GM04503 (cell line): ENCODE measurements at places on chromosomes 6 and 20.
A peak's percentile ranks its signal among the peaks of the same experiment; 100 is the strongest.

DNA sequence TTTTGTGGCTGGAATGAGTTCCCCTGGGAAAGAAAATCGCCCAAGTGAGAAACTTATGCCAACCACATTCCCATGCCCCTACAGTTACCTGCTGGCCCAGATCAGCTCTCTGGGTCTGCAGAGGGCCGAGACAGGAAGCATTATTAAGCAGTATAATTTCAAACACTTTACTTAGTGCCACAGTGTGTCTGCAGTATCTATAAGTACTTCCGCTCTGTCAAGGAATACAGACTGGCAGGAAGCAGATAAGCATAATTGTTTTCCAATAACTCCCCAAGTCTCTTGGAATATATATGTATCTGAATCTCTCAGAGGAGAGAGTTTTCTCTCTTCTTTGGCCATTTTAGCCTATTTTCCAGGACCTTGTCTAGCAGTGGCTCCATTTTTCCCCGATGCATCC lies 24.9 kb downstream of the SAYSD1 start:
- DNase-seq = no peak

DNA sequence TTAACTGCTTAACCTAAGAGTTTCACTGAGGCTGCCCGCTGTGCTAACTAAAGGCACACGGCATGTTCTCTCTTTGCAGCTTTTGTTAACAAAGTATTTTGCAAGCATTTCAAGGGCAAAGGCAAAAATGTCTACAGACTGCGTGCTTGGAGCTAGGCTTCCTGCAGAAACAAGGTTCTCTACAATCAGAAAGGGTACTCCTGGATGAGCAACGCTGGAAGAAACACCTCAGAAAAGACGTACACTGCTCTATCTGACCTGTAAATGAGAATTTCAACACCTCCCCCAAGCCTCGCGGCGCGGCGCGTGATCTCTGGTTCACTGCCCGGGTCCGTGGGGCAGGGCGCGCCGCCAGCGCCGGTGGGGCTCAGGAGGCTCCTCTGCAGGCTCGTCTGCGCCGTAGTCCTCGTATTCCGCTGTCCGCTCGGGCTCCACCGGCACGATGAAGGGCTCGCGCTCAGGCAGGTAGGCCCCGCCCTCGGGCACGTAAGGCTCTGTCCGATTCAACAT lies 120.9 kb downstream of the COL12A1 start:
- no peak for DNase-seq

DNA sequence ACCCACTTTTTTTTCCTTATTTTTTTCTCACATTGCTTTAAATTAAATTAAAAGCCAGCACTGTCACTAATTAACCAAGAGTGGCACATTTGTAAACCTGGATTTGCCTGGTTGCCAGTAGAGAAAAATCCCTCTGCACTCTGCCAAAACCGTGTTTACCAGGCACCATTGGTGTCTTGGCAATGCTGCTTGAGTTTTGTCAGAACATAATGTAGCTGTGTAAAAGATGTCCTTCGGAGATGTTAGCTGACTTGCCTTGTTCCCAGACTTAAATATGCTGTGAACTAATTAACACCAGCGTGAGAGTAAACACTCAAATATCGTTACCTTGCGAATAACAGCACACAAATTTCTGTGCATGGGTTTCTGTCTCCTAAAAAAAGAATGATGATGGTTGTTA lies 694.9 kb upstream of the ID4 start:
- no peak for DNase-seq

DNA sequence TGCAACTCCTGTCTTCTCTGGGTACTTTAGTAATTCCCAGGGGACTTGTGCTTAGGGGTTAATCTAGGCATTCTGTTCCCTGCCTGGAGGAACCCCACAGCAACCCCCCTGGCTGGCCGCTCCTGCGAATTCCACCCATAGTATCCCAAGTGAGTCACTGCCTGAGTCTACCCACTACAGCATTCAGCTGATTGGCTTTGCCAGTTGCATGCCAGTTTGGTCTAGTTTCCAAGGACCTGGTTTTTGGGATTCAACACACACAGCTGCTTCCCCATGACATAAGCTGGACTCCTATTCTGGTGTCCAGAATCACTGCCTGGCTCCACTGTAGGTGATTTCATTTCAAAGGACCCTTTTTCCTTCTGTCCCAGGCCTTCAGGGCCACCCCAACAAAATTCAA lies 40.3 kb downstream of the PLCG1 start:
- peak; percentile 95 for DNase-seq

GRCh38 chr6:16319813-16320532 lies 81.6 kb downstream of the GMPR start:
- peak; percentile 90 for DNase-seq

- no peak for DNase-seq
Observed at GRCh38 chr6:165637586-165637985, 25.5 kb downstream of the PDE10A start.

DNA sequence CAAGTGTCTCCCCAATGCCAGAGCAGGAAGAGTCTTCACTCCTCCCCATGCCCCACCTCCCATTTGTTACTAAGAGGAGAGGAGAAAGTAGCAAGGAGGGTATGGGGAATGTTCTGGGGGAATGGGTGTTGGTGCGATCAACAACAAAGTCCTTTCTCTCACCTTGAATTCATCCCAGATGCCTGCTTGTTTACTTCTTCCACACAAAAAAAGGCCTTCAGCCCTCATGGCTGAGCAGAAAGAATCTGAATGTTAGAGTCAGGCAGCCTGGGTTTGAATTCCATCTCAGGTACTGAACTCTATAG lies 9.9 kb downstream of the MOG start:
- no peak for DNase-seq

DNA sequence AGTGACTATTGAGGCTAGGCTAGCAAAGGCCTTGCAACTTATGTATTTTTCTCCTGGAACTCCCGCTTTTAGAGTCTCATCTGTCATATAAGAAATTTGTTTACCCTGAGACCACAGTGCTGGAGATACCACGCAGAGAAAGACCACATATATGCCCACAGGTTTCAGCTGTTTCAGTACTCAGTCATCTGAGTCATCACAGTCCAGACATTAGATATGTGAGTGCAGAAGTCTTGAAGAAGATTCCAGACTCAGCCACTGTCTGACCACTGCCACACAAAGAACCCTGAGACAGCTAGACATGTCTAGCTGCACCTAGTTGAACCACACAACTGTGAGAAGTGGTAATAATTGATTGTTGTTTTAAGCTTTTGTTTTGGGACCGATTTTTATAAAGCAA lies 648.3 kb downstream of the EPM2A start:
- DNase-seq = no peak

DNA sequence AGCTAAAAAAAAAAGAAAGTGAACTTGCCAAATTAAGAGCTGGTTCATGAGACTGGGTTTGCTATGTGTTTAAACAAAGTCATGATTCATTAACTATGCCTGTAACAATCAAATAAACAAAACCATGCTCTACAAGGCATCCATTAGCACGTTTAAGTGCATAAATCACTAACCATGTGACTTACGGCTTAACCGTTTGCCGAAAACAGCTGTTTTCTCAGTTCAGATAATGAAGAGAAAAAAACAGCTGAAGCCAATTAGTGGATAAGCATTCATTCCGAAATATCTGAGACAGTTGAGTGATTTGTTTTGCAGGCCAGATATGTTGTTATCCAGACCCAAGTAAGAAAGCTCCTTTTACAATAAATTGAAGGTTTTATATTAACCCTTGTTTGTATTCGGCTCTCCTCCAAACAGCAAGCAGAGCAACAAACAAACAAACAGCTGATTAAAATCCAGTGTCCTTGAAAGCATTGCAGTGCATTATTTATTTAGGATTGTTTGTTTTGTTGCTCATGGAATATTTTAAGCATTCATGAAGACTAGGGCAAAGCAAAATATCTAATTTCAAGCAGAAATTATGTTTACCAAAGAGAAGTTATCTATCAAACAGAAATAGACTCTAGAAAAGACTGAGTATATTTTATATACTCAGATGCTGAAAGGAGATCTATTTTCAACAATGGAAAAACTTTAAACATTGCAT lies 343.5 kb downstream of the RFPL4B start:
- DNase-seq = peak; percentile 57

DNA sequence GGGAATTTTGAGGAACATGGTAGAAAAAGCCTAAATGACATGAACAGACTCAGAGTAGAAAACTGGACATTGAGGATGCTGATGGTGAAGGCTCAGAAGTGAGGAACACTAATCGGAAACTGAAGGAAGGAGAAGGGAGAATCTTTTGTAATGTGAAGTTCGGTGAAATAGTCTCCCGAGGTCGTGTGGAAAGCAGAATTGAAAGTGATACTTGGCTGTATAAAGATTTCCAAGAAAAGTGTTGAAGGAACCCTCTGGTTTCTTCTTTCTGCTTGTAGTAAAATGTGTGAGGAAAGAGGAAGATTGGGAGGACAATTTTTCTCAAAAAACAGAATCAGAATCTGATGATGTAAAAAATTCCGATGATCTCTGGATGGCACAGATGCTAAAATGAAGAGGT lies 115.4 kb downstream of the LAMP5 start:
- no peak for DNase-seq

DNA sequence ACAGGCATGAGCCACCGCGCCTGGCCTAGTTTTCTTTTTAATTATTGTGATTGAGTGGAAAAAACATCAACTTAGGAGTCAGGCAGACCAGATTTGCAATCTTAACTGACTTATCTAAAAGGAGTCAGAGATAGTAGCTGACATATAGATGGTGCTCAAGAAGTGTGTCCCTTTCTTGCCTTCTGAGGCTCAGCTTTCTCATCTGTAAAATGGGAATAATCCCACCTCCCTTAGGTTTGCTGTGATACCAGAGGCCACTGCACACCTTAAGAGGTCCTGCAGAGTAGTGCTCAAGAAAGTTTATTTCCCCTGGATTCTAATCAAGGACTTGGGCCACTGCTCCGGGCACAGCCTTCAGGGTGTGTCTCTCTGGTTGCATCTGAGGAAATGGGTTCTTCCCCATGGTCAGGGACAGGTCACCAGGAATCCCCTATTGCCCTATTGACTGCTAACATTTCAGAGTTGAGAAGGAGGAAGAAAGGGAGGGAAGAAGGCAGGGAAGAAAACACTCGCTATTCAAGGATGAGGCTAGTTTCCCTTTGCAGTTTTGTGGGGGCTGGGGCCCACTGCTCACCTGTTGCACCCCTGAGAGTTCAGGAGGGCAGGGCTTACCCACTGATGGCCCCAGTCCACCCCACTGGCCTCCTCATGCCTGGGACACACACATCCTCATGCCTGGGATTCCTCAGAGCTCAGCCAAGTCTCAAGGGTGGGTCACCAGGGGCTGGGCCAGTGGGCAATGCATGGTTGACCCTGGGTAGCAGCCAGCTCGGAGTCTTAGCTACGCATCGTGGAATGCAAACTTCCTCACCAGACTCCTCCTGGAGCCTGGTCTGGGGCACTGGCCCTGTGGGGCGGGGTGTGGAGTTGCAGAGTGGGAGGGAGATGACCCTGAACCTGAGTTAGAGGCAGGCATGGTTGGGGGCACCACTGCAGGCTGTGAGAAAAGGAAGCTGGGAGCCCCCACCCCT lies 21.2 kb downstream of the C6orf132 start:
- peak; percentile 38 for DNase-seq

DNA sequence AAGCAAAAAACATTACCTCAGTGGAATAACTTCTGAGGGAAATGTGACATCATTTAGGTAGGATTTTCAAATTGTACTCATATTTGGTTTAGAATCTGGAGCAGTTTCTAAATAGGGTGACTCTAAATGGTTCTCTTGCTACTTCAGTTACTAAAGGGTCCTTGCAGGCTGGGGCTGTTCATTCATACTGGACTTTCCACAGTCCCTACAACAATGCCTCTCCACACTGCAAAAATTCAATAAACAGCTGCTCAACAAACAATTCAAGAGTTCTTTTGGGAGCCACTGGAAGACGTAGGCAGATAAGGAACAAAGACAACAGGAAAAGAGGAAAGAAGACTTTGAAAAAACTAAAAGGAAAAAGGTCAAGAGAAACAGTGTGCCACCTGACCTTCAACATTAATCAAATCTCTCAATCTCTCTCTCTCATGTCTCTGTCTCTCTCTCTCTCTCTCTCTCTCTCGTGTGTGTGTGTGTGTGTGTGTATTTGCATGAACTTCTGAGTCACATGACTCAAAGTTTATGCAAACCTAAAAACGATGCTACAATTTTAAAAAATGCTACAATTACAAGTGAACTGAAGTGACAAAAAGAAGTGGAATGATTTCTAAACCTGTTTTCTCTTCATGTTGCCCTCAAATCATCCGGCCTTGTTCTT lies 14.5 kb downstream of the NOL7 start:
- no peak for DNase-seq

GRCh38 chr6:151372164-151372563 lies 19.2 kb downstream of the ZBTB2 start:
- DNase-seq = no peak

GRCh38 chr6:119978274-119978889 lies 628.8 kb upstream of the MAN1A1 start:
- DNase-seq = no peak

DNA sequence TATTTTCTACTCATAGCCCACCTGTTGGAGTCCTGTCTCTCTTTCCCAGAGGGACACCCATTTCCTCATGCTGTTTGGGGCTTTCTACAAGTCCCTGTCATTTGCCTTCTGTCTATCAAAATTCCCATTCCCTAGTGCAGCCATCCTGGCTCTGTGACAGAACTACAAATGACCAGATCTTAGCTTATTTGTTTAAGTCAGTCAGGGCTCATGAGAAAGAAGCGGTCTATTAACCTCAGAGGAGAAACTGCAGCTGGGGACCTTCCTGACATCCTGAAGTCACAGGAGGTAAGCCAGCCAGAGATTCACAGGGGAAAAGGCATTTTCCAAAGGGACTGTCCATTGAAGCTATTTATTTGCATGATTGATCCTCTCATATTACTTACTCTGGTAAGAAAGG lies 1.7 kb upstream of the COL9A1 start:
- DNase-seq = no peak

- DNase-seq = no peak
Observed at GRCh38 chr6:137208279-137208678, 10.9 kb downstream of the IFNGR1 start.

GRCh38 chr6:127267646-127268625 lies 1.3 kb downstream of the RNF146 start:
- DNase-seq = no peak

DNA sequence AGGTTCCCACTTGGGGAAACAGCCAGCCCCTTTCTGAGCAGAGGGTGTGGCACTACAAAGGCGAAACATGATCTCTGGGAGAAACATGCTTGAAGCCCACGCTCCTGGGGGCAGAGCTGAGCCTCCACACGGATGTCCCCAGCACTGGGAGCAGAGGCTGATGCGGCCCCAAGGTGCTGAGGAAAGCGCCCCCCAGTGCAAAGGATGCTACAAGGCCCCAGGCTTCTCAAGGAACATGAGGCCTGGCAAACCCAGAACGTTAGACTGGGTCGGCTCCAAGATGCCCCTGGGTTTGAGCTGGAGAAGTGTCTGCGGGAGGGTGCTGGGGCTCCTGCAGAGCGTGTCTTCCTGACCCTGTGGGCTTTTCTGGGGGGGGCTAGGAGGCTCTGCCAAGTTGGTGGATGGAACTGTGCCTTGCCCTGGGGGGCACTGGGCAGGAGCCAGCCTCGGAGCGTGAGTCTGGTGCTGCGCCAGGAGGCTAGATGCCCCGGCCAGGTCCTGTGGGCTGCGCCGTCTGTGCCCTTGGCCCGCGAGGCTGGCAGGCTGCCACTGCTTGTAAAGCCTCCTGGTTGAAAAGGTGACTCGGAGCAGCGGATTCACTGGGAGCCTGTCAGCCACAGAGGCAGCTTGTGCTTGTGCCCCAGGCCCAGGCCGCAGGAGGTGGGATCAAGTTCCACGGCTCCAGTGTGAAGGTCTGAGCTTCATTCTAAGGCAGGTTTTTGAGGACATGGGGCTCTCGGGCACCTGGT lies 8.1 kb downstream of the SYNJ2 start:
- DNase-seq = no peak
